PC-9 (cell line): ENCODE measurements at places on chromosomes 3 and 15. TPM values are rescaled to one million over a fixed set of nuclear protein-coding genes. Genes with fewer than 3 reads are reported as not detected.
A peak's percentile ranks its signal among the peaks of the same experiment; 100 is the strongest.

- no peak for DNase-seq
These were observed 23.5 kb upstream of the NIT2 start for GRCh38 chr3:100311011-100311410.

DNA sequence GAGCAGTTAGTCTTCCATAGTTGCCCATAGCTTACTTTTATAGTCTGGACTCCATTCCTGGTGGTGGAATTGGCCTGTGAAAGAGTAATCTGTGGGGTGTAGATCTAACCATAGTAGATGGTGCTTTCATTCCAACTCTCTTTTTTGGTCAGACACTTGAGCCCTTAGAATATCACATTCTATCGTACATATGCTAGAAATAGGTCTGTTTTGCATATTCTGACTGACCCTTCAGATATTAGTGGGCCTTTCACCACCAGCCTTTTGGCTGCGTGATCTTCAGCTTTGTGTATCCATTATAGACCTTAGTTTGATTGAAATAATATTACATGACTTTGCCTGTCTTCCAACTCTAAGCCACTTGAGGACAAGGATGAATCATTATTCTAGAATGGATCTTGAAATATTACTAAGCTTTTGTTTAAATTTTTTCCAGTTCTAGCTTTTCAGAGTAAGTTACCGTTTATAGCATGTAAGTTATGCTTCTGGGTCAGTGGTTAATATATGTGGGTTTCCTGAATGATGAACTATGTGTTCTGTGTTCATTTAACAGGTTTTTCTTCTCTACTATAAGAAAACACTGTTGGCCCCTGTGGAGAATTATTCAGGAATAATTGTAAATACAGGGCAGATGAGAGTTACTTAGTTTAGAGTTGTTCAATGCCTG is 8.7 kb downstream of the RAB7A start:
- no peak for DNase-seq

GRCh38 chr3:56704706-56705105 is 21.6 kb upstream of the TASOR start:
- no peak for DNase-seq

DNA sequence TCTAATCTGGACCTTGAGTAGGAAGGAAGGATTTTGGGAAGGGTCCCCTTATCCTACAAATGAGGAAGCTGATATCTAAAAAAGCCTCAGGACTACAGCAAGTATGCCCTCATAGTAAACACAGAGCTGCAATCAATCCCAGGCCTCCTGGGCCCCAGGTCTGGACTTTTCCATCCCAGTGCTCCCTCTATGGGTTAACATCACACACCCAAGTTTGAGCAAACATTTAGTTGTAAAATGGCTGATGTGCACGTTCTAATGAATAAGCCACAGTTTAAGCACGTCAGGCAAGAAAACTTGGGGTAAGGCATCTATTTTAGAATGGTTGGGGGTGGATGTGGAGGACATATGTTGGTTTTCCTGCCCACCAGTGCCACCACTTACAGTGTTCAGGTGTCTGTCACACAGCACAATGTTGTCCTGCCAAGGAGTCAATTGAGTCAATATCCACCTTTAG is 44.3 kb upstream of the UBE2E1 start:
- DNase-seq, result no peak

- no peak for DNase-seq
These were observed 127.0 kb upstream of the ICE2 start for GRCh38 chr15:60605879-60606307.

DNA sequence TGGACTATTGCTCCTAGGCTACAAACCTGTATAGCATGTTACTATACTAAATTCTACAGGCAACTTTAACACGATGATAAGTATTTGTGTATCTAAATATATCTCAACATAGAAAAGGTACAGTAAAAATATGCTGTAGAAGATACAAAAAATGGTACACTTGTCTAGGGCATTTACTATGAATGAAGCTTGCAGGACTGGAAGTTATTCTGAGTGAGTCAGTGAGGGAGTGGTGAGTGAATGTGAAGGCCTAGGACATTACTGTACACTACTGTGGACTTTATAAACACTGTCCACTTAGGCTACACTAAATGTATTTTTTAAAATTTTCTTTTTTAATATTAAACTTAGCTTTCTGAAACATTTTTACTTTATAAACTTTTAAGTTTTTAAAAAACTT is 140.5 kb upstream of the SGO1 start:
- no peak for DNase-seq

- DNase-seq, result no peak
These were observed 6.3 kb downstream of the VPS39 start for GRCh38 chr15:42201801-42202200.

DNA sequence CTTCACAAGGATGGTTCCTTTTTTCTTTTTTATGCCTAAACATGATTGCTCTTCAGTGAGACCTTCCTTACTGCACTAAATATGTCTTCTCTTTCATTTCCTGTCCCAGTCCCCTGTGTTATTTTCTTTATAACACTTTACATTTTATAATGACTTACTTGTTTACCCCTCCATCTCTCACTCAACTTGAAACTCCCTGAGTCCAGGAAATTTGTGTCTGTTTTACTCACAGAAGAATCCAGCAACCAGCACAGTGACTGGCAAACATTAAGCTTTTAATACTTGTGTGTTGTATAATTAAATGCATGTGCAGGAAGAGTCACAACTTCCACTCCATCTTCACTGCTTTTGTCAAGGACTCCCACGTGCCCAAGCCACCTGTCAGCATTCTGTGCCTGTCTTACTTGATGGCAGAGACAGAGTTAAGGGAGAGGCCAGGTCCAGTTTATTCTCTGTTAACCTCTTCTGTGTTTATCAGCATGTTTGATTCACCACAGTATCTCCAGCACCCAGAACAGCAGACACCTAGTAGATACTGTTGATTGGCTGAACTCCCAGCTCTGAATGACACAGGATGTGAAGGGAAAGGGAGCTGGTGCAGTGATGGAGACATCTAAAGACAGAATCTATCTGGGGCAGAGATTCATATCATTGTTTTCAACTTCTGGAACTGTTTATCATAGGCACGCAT is 42.8 kb downstream of the SSR3 start:
- no peak for DNase-seq

GRCh38 chr15:63805993-63806980 is 27.5 kb downstream of the HERC1 start:
- no peak for DNase-seq

DNA sequence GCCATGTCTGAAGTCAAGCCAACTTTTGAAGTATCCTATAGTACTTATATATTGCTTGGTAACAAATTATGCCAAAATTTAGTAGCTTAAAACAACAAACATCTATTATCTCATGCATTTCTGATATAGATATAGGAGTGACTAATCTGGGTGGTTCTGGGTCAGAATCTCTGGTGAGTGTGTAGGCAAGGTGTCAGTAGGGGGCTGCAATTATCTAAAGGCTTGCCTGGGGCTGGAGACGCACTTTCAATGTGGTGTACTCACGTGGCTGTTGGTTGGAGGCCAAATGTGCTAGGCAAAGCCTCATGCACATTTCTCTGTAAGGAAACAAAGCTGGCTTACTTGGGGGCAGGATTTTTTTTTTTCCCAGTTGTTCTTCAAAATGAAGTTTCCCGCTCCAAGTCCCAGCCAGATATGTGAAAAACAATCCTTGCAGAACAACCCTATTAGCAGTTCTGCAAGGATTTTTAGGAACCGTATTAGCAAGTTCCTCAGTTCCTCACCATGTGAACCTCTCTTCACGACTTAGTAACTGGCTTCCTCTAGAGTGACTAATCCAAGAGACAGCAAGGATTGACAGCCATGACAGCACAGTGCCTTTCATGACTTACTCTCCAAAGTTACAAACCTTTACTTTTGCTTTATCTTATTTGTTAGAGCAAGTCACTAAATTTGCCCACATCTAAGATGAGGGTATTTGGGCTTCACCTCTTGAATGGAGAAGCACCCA is 25.8 kb downstream of the GREM1 start:
- no peak for DNase-seq

DNA sequence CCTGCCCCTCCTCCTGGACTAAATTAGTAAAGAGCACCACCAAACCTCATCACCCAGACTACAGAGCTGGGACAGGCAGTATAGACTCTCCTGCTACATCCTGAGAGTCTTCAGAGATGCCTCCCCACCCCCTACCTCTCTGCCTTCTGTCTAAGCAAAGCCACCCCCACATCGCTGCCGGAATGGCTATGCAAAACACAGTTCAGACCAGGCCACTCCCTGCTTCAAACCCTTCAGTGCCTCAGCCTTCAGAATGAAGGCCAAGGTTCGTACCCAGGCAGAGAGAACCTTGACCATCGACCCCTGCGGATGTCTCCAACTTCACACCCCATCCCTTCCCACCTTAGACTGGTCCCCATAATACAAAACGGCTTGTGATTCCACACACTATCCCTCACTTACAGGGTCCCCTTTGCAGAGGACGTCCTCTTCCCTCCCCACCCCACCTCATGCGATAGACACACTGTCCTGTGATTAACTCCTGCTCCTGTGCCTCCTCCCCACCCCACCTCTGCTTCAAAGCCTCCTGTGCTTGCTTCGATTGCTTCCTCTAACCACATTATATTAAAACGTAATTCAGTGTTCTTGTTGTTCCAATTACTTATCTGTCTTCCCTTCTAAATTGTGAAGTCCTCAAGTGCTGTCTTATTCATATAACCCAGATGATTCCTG is 175.3 kb downstream of the UACA start:
- DNase-seq, result no peak

GRCh38 chr3:159239059-159239458 is 437.2 kb downstream of the MFSD1 start:
- DNase-seq, result no peak

- DNase-seq, result peak; percentile 23
These were observed 13.1 kb upstream of the ALCAM start for GRCh38 chr3:105353485-105354161.

DNA sequence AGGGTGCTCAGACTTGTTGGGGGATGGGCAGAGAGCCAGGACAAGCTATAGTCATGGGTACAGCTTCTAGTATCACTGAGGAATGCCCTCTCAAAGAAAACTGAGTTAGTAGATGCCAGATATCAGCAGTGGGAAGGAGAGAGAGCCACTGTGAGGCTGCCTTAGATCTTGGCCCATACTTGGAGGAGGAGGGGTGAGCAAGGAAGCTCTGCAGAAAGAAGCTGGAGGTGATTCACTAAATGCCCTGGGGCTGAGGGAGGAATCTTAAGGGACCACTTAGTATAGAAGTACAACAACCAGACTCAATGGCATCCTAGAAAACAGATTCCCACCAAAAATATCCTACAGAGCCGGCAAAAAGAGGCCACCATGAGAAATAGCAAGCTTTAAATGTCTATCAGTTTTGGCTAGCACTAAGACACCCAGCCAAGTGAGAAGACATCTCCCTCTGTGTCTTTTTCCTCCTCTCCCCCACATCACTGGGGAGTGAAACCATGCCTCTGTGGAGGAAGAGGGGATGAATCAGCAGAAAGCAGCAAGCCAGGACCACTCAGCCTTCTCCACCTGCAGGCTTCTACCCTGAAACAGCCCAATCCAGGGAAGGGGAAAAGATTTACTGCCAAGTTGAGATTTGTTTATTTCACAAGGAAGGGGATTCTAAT is 282.5 kb upstream of the STT3B start:
- DNase-seq, result peak; percentile 35

GRCh38 chr3:7700539-7700938 is 801.1 kb upstream of the LMCD1 start:
- DNase-seq, result no peak

The LIPH gene
- 38.4 and 44.7 TPM in 2 replicates for total RNA-seq

The WDR93 gene
- total RNA-seq, result 1.1 and 1.8 TPM in 2 replicates

The CKMT1A gene
- 0.95 and 1.5 TPM in 2 replicates for total RNA-seq

The CPNE9 gene
- not detected in 2 replicates for total RNA-seq

The MCTP2 gene
- total RNA-seq, result 4.1 and 5.7 TPM in 2 replicates

The WHAMM gene
- total RNA-seq, result 6.4 and 6.9 TPM in 2 replicates

The GPR156 gene
- total RNA-seq, result 2.8 and 3.0 TPM in 2 replicates

The PODXL2 gene
- 11.9 and 12.1 TPM in 2 replicates for total RNA-seq

The TUSC7 gene
- not detected in 2 replicates for total RNA-seq

The UBE2E1 gene
- total RNA-seq, result 65.6 and 102 TPM in 2 replicates

The NT5DC2 gene
- total RNA-seq, result 172 and 215 TPM in 2 replicates

The PRKAR2A gene
- 54.2 and 78.9 TPM in 2 replicates for total RNA-seq

The C2CD4A gene
- 0.09 TPM in 1 of 2 replicates, not detected in the other for total RNA-seq
